ENCODE measurements at places on chromosomes 7 and 10. TPM values are rescaled to one million over a fixed set of nuclear protein-coding genes. Genes with fewer than 3 reads are reported as not detected.

CRHR2 gene
- polyA plus RNA-seq = not detected

DNA sequence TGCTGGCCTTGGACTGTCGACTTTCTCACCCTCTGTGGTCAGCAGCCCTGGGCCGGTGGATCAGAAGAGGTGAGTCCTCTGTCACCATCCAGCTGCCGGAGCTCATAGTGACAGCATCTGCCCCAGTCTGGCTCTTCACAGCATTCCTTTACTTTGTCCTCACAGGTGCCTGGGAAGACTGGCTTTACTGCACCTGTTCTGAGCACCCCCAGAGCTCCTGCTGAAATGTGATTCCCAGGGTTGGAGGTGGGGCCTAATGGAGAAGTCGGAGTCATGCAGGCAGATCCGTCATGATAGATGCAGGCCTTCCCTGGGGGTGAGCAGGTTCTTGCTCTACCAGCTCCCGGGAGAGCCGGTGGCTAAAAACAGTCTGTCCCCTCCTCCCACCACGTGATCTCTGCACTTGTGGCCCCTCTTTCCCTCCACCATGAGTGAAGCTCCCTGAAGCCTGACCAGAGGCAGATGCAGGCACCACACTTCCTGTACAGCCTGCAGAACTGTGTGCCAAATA, 171.5 kb downstream of the ZMYND11 start:
- peak; percentile 61 for DNase-seq

DNA sequence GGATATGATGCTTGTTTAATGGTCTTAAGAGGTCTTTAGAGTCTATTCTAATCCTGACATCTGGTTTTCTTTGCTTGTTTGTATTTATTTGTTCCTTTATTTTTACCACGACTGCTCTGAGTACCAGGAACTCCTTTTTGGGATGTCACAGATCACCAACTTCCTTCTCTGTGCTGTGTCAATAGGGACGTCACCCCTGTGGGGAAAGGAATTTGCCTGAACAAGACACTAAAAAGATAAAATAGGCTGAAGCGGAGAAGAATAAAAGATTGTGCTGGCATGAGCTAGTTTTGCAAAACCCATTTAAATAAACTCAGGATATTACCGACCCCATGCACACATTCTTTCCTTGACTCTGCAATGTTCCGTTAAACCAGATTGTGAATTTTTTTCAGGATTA, 27.7 kb downstream of the MGMT start:
- DNase-seq = no peak

GRCh38 chr10:68303849-68304412, 27.9 kb upstream of the HNRNPH3 start:
- no peak for DNase-seq

DNA sequence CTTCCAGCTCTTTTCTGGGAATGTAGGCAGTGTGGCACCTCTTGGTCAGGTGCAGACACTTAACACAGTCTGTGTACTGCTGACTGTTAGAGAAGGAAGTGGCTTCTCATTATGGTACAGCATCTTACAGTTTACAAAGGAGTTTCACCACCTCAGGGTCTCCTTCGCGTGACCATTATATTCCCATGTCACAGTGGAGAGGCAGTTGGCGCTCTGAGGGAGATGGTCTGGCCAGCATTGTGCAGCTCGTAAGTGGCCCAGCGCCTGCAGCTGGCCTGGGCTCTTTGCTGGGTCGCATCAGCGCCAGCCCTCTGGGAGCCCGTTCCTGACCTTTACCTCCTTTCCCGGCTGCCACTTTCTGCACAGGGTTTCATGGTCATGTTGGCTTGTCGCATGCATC, 15.4 kb downstream of the TSPAN15 start:
- DNase-seq = no peak

- DNase-seq = peak; percentile 22
These were observed 115.4 kb downstream of the RPS24 start for GRCh38 chr10:78148961-78149612.

CUBN gene
- 277 TPM for polyA plus RNA-seq
